ENCODE measurements at places on chromosomes 13 and 19.
A peak's percentile ranks its signal among the peaks of the same experiment; 100 is the strongest.

GRCh38 chr13:112859817-112860190, 109.2 kb upstream of the MCF2L start:
- no peak for DNase-seq

- DNase-seq: no peak
Measured at GRCh38 chr13:43019811-43020210, 3.6 kb upstream of the DNAJC15 start.

- peak; percentile 36 for DNase-seq
Measured at GRCh38 chr13:51647067-51647466, 62.8 kb downstream of the WDFY2 start.

GRCh38 chr19:48290771-48291488, 21.0 kb downstream of the ZNF114 start:
- DNase-seq: peak; percentile 77

DNA sequence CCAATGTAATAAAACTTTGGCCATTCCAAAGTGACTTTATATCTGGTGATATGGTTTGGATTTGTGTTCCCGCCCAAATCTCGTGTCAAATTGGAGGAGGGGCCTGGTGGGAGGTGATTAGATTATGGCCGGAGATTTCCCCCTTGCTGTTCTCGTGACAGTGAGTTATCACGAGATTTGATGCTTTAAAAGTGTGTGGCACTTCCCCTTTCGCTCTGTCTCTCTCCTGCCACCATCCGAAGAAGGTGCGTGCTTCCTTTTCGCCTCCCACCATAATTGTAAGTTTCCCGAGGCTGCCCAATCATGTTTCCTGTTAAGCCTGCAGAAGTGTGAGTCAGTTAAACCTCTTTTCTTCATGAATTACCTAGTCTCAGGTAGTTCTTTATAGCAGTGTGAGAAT, 9.3 kb upstream of the NALCN start:
- no peak for DNase-seq

- DNase-seq: no peak
Measured at GRCh38 chr19:51226067-51226466, 1.2 kb downstream of the CD33 start.

Data from inflammatory macrophage treated with lipopolysaccharide for 1 hour (primary cell).